ENCODE measurements at places on chromosomes 3 and 15. TPM values are rescaled to one million over a fixed set of nuclear protein-coding genes. Genes with fewer than 3 reads are reported as not detected.

- no peak for DNase-seq
Measured at GRCh38 chr3:150315721-150316120, 92.4 kb upstream of the TSC22D2 start.

DNA sequence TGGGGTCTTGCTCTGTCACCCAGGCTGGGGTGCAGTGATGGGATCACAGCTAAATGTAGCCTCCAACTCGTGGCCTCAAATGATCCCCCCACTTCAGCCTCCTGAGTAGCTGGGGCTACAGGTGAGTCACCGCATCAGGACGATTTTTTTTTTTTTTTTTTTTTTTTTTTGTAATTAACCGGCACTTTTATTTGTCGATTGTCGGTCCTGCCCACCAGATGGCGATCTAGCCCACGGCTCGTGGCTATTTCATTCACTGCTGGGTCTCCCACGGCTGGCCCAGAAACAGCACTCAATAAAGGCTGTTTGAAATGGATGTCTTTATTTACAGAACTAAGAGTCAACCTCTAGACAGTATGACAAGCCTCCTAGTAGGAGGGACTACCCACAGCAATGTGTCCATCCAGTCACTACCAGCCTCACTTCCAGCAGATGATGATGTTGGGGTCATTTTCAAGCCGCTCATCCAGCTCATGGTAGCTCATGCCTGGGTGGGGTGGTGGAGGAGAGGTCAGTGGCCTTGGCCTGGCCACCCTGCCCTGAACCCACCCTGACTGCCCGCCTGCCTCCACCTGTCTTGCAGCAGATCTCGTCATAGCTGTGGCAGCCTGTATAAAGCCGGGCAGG lies 1.8 kb upstream of the ZMYND10 start:
- DNase-seq: peak; percentile 85

GRCh38 chr3:12353796-12354525 lies 65.1 kb downstream of the PPARG start:
- DNase-seq: no peak

DNA sequence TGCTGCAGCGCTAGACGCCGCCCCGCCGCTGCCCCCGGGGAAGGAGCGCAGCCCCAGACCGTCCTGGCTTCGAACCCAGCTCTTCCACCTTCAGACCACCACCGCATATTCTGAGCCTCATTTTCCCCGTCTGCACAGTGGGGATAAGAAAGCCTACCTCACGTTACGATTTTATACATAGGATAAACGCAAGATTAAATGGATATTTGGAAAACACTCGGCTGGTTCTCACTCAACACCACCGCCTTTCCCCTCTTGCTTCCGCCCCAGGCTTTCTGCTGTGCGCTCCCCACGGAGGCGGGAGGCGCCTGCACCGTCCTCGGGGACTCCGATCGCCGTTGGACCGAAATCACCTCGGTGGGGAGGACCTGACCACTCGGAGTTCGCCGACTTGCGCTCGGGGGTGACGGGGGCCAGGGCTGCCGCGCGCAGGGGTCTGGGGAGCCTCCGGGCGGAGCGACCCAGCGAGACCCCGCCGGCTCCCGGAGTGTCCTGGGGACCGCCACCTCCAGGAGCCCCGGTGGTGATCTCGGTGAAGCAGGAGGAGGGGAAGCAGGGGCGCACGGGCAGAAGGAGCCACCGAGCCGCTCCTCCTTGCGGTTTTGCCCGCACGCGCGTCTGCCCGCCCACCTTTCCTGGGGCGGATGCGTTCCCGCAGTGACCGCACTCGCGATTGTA lies 4.0 kb downstream of the FBXL22 start:
- DNase-seq: peak; percentile 74

DNA sequence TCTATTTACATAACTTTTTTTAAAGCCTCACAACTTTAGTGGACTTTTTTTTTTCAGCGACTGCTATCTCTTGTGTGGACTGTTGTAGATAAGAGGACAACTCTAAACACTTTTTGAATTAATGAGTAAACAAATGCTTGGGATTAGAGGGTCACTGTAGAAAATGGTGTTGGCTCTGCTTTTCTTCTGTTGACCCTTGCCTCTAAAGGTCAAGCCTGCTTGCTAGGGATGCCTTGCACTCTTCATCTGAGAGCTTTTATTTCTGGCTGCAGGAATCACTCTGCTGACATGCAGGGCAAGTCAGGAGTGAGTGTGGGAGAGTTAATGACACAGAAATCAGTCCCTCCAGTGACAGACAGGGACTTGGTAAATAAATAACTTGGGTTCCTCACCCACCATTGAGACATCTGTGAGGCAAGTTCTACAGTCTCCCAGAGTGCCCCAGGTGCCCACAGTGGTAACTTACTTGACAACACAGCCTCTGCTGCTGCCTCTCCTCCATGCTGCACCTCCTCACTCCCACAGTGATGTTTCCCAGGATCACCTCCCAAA lies 390.1 kb downstream of the IL20RB start:
- no peak for DNase-seq

DNA sequence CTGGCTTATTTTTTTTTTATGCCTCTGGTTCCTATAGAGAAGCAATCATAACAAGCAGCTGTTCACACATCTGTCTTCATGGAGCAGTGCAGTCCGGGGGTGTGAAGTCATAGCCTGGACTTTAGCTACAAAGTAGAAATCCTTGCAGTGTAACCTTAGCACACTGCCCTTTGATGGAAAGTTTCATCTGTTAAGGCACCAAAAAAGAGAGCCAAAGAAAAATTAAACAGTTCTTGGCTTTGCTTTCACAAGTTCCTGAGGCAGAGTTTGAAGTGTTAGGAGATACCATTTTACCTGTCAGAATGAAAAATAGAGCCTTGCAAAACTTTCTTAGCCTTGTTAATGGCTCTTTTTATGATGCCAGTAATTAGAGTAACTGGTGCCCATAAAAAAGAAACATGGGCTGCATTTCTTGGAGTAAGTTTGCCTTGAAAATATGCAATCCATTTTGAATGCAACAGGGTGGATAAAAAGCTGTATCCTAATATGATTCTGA lies 84.1 kb downstream of the PIK3R4 start:
- DNase-seq: no peak

GRCh38 chr3:158508481-158508880 lies 62.5 kb upstream of the MLF1 start:
- DNase-seq: no peak

- DNase-seq: no peak
Measured at GRCh38 chr15:54803134-54803808, 393.5 kb downstream of the RSL24D1 start.

GRCh38 chr3:144272680-144273079 lies 301.1 kb downstream of the DIPK2A start:
- no peak for DNase-seq

GRCh38 chr3:113631573-113631972 lies 64.9 kb downstream of the USF3 start:
- no peak for DNase-seq

- no peak for DNase-seq
Measured at GRCh38 chr15:60571008-60571420, 92.1 kb upstream of the ICE2 start.

DNA sequence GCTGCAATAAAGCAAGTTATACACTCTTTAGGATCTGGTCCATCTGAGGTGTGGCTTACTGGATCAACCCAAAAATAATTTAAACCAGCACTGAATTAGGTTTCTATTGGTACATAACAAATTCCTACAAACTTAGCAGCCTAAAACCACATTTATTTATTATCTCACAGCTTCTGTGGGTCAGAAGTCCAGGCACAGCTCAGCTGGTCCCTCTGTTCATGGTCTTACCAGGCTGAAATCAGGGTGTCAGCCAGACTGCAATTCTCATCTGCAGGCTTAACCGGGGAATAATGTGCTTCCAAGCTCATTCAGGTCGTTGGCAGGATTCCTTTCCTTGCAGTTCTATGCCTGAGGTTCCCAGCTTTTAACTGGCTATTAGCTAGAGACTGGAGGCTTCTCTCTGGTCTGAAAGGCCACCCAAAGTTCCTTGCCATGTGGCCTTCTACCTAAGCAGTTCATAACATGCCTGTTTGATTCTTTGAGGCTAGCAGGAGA lies 477.4 kb upstream of the WNT5A start:
- no peak for DNase-seq

DNA sequence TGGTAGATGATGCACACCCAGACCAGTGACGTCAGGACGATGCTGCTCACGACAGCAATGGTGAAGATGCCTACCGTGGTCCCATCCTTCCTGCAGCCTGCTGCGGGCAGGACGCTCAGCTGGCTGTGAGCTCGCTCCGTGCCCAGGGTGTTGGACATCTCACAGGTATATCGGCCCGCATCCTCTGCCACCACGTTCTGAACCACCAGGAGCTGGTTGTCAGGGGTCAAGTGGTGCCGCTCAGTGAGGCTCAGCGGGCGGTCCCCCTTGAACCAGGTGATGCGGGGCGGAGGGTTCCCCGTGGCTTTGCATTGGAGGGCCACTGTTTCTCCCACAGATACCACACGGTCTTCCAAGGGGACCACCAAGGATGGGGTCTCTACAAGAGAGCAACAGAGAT lies 117.8 kb downstream of the LRIG1 start:
- DNase-seq: no peak

DNA sequence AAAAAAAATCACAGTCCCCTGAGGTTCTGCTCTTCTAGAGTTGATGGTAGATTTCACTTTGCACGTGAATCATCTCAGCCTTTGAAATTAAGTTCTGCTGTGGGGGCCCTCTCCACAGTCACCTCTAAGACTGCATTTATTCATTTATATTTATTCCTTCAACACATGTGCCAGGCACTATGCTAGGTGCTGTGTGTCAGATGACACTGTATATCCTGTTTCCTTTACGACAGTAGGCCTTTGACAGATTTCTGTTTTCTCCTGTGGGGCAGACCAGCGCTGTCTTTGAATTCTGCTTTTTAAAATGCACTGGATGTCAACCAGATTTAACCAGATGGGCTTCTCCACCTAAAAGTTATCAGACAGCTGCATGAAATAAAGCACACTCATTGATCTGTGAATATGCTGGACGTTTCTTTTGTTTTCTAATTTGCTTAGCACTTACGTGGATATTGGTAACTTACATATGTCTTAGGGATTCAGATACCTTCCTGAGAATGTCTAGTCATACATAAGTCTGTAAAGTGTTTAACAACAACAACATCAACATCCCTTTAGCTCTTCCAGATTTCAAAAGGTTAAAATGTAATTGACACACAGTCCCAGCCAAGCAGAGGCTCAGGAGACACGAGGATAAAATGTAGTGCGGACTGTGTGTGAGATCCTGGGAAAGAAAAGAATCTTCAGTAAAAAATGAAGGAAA lies 525.5 kb upstream of the MCTP2 start:
- DNase-seq: no peak

DNA sequence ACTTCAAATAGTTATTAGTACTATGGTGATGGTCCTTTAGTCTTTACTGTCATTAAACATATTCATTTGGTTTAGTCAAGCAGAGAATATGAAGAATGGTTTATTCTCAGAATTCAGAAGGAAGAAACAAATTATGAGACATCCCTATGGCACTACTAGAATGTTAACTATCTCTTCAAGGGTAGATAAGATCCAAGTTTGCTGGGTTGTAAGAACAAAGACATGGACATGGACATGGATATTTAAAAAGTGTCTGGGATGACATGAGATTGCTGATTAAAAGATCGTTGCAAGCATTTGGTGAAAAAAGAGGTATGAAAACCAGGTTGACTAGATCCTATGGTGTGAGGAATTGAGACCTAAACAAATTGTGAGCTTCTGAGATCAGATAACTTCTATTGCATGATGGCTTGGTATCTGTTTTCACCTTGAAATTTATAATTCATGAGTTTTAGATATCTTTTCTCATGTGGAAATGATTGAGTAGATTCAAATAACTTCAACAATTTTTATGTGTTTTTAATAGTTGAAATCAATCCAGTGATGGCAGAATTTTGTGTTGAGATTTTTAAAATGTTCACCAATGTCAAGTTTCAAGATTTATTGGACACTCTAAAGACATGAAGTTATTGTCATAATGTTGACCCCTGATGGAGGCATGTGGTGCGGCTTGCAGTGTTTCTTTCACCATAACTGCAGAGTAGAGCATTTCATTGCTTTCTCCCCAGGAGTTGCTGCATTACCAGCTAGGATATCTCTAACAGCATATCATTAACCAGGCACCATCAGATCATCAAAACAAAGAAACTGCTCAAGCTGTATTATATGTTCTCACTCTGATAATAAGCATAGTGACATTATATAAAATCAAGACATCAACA lies 72.6 kb downstream of the NAALADL2 start:
- no peak for DNase-seq

The GP5 gene
- total RNA-seq: 0.39 TPM

The ACTC1 gene
- total RNA-seq: not detected

The CELSR3 gene
- 7.9 TPM for total RNA-seq
